ENCODE measurements at places on chromosomes 13 and 19.

GRCh38 chr13:50636007-50636704, 207.3 kb downstream of the DLEU7 start:
- no peak for DNase-seq

DNA sequence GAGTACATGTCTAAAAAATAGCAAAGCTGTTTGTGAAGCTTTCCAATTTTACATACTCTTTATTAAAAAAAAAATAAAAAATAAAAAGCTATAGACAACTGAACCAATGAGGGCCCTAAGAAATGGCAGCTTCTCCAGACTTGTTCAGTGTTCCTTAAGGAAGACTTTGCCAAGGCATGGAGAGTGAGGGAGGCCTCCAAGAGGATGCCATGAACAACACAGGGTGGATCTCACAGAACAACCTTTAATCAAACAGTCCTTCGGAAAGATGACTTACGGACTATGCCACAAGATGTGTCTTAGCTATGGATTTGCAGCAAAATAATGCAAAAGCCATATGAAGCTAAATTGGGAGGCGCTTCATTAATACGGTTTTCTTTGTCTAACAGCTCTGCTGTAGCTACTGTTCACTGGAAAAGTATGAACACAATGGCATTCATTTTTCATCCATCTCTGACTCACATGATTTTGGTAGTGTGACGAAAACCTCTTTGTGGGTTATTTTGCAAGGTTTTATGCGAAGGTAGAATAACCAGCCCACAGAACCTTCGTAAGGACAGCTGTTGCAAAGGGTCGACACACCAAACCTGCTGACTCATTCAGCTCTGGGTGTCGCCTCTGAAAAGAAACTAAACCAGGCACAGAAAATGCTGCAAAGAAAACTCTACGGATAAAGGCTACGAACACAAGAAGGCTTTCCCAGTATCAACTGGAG, 27.7 kb downstream of the EFNB2 start:
- peak; percentile 91 for DNase-seq

GRCh38 chr19:4013886-4014540, 6.5 kb downstream of the PIAS4 start:
- no peak for DNase-seq

- DNase-seq: peak; percentile 28
These were observed 7.0 kb upstream of the MYDGF start for GRCh38 chr19:4676955-4677731.

DNA sequence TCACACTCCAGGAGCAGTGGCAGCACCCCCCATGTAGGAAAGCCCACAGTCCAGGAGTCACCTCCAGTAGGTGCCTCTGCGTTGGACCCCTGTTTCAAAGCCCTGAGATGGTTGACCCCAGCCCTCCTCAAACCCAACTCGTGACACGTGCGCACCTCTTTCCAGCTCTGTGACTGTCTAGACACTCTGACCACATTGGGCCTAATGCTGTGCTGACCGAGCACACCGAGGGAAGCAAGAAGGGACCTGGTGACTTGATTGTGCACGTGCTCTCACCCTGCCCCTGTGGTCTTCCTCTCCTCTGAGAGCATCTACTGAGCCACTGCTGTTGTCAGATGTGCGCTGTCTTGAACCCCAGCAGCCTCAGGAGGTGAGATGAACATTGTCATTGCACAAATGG, 22.9 kb upstream of the SLC35E1 start:
- no peak for DNase-seq

GRCh38 chr19:14772995-14773394, 5.4 kb downstream of the ADGRE2 start:
- DNase-seq: no peak

- DNase-seq: no peak
These were observed 441.4 kb downstream of the SLITRK5 start for GRCh38 chr13:88112526-88112925.

- no peak for DNase-seq
These were observed 2.8 kb downstream of the GNA11 start for GRCh38 chr19:3096902-3097326.

DNA sequence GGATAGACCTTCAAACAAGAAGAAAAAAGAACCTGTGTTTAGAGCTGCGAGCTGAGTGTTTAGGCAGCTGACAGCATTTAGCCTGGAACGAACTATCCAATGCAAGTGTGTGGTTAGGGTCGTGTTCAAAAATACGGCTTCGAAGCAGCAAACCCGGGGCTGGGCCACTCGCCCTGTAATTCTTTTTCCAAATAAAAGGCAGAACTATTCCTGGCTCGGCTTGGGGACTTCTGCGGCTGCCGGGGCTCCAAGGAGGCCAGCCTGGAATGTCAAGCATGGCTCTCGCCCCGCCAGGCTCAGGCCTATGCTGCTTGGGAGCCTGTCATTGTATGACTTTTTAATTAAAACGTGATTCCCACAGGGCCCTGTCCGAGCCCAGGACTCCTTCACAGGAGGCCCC, 51.7 kb upstream of the KLF2 start:
- DNase-seq: peak; percentile 30

GRCh38 chr19:35665157-35665556, 1.2 kb upstream of the UPK1A start:
- no peak for DNase-seq

DNA sequence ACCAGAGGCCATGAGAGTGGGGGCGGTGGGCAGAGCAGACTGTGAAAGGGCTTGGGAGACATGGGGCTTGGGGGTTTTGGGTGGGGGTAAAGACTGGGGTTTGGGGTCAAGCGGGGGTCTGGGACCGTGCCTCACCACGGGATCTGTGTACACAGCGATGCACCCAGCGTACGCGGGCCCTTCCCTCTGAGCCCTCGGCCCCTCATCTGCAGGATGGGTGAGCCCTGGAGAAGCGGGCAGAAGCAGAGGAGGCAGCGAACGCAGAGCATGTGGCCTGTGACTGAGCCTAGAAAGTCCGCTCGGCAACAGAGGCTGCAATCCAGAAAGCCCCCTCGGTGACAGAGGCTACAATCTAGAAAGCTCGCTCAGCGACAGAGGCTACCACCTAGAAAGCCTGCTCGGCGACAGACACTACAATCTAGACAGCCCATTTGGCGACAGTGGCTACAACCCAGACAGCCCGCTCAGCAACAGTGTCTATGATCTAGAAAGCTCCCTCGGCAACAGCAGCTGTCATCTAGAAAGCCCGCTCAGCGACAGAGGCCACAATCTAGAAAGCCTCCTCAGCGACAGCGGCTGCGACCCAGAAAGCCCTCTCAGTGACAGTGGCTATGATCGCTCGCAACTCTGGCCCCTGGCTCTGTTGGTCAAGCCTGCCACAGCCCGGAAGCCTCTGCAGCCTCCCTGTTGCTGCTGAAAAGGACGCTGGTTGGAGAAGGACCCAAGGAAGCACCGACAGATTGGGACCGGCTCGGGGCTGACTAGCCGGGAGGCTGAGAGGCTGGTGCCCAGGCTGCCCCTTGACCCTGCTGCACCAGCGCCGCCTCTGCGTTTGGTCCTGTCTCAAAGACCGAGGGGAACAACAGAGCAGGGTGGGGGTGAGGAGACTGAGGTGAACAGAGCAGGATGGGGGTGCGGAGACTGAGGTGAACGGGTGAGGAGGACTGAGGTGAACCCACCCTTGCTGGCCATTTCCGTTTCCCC, 68.6 kb downstream of the SPACA7 start:
- no peak for DNase-seq
